A549 treated with GW870086 at 1 μM for 4 hours (cell line): ENCODE measurements at places on chromosomes 16 and 17. TPM values are rescaled to one million over a fixed set of nuclear protein-coding genes. Genes with fewer than 3 reads are reported as not detected.

MMP15 gene
- 28.0 to 37.2 TPM (median 34.7 TPM) in 5 replicates for total RNA-seq

ITGAD gene
- total RNA-seq, result 0.07 TPM in 1 of 5 replicates, not detected in the others

TAT gene
- total RNA-seq, result 0.02 to 0.10 TPM (median 0.02 TPM) in 3 of 5 replicates, not detected in the others

RAB37 gene
- total RNA-seq, result 1.1 to 1.4 TPM (median 1.3 TPM) in 5 replicates

CLEC3A gene
- total RNA-seq, result not detected in 5 replicates

TMIGD1 gene
- total RNA-seq, result not detected in 5 replicates

EVI2B gene
- total RNA-seq, result 0.10 TPM in 1 of 5 replicates, not detected in the others

VMO1 gene
- 0.78 to 1.4 TPM (median 0.85 TPM) in 5 replicates for total RNA-seq

CCDC154 gene
- 0.05 to 0.47 TPM (median 0.26 TPM) in 4 of 5 replicates, not detected in the other for total RNA-seq
